ENCODE measurements at places on chromosomes 13 and 19.
A peak's percentile ranks its signal among the peaks of the same experiment; 100 is the strongest.

- no peak for DNase-seq
These were observed 53.5 kb downstream of the PTPRS start for GRCh38 chr19:5287066-5287465.

DNA sequence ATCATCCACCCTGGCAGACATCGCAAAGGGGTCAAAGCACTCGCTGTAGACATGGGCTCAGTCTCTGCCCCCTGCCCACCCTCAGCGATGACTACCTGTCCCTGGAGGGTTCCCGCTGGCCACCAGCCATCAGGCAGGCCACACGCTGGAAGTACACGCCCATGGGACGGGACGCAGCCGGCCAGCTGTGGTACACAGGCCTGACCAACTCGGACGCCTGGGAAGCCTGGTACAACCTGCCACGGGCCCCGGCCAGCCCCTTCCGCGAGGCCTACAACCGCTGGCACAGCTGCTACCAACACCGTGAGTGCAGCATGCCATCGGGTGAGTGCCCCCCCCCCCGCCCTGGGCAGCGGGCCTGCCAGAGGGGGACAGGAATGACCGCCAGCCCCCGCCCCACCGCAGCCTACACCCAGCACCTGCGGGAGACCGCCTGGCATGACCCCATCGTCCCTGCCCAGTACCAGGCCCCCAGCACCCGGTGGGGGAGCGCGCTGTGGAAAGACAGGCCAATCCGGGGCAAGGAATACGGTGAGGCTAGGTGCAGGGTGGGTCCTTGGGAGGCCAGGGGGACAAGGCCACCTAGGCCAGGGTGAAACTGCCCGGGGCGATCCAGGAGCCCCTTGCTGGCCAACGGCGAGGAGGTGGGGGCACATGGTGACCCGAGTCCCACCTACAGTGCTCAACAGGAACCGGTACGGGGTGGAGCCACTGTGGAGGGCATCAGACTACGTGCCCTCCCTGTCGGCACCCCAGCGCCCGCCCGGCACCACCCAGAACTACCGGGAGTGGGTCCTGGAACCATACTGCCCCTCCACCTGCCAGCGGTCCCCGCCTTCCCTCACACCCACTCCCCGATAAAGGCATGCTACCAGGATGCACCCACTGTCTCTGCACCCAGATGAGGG is 4.4 kb downstream of the TEKTIP1 start:
- no peak for DNase-seq

- DNase-seq: peak; percentile 78
These were observed 18.0 kb upstream of the RBM26 start for GRCh38 chr13:79423801-79424642.

DNA sequence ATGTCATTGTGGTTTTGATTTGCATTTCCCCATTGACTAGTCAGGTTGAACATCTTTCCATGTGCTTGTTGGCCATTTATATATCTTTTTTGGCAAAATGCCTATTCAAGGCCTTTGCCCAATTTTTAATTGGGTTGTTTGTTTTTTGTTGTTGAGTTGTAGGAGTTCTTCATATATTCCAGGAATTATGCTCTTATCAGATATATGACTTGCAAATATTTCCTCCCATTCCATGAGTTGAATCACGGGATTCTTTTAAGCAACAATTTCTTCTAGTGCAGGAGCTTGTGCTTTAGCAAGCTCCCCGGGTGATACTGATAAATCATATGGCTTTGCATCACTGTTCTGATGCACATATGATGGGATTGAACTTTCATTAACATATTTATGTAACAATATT is 47.0 kb upstream of the FLT1 start:
- DNase-seq: no peak

DNA sequence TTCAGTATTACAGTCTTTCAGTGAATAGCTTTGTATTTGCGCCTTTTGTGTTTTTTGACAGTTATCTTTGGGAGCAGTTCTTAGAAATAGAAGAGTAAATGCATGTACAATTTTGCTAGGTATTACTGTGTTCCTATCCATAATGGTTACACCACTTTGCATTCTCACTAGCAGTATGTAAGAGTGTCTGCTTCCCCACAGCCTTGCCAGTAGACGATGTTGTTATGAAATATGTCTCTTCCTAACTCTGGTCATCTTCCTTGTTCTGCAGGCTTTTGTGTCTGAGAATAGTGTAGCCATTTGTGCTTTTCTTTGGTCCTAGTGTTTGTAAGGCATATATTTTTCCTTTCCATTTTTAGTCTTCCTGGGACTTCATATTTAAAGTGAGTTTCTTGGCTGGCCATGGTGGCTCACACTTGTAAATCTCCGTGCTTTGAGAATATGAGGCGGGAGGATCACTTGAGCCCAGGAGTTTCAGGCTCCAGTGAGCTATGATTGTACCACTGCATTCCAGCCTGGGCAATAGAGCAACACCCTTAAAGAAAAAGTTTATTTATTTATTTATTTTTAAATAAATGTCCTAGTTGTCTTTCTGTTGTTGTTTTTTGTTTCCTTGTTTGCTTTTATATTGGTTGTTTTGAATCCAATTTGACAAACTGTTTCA is 140.3 kb downstream of the PDS5B start:
- DNase-seq: peak; percentile 26

DNA sequence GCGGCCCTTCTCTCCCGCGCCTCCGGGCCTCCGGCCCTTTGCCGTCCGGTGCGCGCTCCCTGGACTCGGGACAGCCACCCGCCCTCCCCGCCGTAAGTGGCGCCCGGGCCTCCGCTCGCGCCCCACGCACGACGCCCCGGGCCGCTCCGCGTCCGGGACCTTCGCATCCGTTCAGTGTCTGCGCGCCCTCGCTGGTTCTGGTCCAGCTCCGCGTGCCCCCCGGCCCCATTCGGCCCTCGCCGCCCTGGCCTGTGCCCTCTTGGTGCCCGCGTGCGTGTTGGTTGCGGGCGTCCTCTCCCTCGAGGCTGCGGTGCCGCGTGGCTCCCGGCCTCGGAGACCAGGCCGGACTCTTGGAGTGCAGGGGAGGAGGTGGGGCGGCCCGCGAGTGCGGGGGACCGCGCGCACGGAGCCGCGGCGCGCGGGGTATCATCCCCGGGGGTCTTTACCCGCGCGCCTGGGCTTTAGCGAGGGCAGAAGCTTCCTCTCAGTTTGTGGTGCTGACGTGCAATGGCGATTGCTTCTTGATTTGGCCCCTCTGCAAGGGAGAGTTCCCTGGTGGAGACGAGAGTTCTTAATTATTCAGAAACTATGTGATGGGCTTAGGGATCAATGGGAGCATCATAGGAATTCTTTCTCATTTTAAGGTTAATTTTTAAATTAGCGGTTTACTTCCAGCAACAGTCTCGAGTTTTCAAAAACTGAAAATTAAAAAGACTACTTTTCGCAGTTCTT is 757 bp downstream of the WASF3 start:
- DNase-seq: peak; percentile 57

DNA sequence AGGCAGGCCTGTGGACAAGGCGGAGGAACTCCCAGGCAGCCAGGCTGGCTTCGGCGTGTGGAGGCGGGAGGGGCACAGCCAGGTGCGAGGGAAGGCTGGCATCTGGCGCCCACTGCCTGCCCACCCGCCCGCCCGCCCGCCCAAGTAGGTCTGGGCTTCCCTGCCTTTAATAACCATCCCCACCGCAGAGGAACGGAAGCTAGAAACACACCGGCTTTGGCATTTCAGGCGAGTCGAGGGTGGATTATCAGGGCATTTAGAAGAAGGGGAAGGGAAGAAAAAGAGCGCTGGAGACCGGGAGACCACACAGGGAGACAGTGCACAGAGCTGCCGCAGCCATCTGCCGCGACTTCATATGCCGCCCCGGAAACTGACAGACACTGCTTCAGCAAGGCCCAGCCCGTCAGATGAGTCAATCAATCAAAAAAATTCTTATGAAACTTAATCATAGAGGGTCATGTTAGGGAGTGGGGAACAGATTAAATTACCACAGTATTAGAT is 199.7 kb downstream of the TSHZ3 start:
- DNase-seq: peak; percentile 59

- DNase-seq: no peak
These were observed 149.1 kb downstream of the COG6 start for GRCh38 chr13:39804332-39805210.

- no peak for DNase-seq
These were observed 52.2 kb downstream of the SPATA13 start for GRCh38 chr13:24212674-24213073.

DNA sequence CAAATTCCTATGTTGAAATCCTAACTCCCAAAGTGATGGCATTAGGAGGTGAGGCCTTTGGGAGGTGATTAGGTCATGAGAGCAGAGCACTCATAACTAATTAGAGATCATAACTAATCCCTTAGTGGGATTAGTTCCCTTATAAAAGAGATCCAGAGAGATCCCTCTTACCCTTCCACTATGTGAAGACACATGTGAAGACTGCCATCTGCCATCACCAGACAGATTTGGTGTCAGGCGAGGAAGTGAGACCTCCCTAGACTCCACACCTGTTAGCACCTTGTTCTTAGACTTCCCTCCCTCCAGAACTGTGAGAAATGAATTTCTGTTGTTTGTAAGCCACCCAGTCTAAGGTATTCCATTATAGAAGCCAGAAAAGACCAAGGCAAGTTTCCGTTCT is 112.2 kb downstream of the NDFIP2 start:
- no peak for DNase-seq

GRCh38 chr19:17184371-17184841 is 30.8 kb upstream of the USE1 start:
- DNase-seq: no peak

DNA sequence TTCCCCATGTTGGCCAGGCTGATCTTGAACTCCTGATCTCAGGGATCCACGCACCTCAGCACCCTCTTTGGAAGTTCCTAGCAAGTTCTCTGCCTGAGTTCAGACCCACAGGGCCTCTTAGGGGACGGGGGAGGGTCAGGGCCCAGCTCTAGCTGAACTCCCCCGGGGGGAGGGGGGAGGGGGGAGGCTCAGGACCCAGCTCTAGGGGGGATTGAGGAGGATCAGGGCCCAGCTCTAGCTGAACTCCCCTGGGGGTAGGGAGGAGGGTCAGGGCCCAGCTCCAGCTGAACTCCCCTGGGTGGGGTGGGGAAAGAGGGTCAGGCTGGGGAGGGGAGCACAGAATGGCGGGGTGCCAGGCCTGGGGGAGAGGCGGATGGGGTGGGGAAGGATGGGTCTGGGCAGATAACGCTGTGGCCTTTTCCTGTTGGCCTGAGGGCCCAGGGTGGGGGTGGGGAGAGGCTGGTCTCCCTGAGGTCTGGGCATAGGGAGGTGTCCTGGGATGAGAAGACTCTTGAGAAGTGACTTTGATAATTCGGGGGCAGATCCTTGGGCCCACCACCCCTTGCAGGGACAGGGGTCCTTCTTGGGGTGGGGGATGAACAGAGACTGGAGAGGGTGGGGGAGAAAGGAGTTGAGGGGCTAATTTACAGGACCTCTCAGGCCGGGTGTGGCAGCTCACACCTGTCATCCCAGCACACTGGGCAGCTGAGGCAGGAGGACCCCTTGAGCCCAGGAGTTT is 5.5 kb upstream of the PTBP1 start:
- no peak for DNase-seq

GRCh38 chr19:48905664-48906063 is 5.6 kb downstream of the NUCB1 start:
- DNase-seq: no peak

GRCh38 chr19:33438987-33439781 is 65.7 kb downstream of the CEBPG start:
- no peak for DNase-seq

DNA sequence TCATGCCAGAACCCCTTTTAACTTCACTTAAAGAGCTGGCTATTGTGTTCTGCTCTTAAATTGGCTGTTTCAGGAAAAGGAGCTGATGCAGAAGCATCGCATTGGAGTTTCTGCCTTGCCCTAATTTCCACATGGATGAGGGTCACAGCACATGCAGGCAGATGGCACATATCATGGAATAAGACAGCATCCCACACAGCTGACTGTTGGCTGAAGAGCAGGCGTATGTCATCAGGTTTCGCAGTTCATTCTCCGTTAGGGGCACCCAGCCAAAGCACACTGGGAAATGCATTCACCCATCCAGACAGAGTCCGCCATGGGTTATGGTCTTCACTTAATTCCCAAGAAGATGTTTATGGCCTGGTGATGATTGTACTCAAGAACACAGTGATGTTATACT is 572.5 kb downstream of the LIG4 start:
- no peak for DNase-seq

GRCh38 chr13:48507021-48507420 is 25.9 kb downstream of the RCBTB2 start:
- no peak for DNase-seq

GRCh38 chr19:38850976-38851621 is 1.3 kb upstream of the HNRNPL start:
- DNase-seq: peak; percentile 40

- DNase-seq: no peak
These were observed 407.2 kb downstream of the GPC5 start for GRCh38 chr13:91805605-91806004.

- DNase-seq: no peak
These were observed at the start of gene TYROBP for GRCh38 chr19:35908010-35908441. TYROBP (minus strand) TSS chr19:35908295; CDS start chr19:35908228, 67 bp downstream.

DNA sequence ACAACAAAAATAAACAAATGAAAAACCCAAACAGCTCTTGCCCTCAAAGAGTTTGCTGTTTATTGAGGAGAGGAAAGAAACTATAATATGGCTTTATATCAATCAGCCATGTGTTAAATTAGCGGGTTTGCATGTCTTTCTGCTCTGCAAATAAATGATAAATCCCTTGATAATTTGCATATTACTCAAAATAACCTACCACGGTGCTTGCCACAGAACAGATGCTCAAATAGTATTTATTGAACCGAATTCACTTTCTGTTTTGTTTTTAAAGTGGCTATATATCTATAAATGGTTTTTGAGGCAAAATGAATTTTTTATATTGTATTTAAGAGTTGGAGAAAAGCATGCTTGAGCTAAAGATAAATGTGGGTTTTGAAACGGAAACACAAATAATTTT is 428.1 kb downstream of the ITGBL1 start:
- no peak for DNase-seq

DNA sequence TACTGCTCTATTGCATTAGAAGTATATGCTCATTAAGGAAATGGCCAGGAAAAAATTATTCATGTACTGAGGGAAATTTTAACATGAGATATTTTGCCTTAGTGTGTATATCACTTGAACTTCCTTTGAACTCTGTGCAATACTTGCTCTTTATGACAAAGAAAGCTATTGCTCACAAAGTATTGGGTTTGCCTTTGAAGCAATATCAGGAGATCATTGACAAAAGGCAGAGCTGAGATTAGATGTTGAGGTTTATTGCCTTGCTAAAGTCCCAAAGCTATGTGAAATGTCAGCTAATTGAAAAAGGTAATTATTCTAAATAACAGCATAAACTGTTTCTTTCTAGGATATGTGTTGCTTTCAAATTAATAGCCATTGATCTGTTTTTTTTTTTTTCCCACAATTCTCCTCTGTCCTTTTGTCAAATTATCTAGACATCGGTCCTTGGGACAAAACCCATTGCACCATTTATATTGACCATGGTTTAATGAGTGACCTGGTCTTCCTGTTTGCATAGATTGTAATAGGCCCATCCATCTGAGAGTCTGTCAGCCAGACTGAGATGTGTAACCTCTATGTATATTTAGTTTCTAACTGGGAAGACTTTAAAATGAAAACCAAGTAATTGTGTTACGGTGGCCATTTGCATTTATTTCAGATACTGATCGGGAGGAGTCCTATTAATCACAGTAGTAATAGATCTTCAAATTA is 752.7 kb upstream of the GPC6 start:
- no peak for DNase-seq

- peak; percentile 47 for DNase-seq
These were observed 1516.7 kb upstream of the PCDH20 start for GRCh38 chr13:62932256-62932883.
